Foreskin melanocyte (primary cell): ENCODE measurements at places on chromosomes 3 and 15.
A peak's percentile ranks its signal among the peaks of the same experiment; 100 is the strongest.

- no peak for DNase-seq
These were observed 121.3 kb upstream of the TBL1XR1 start for GRCh38 chr3:177318559-177318958.

- DNase-seq, result peak; percentile 36
These were observed at the start of the genes CLCN2 and POLR2H for GRCh38 chr3:184361532-184361931. TSS of gene CLCN2 (minus strand) at chr3:184361605. CDS start at chr3:184361479, 126 bp downstream. TSS of gene POLR2H (plus strand) at chr3:184361710. CDS start at chr3:184363493, 1,783 bp downstream.

DNA sequence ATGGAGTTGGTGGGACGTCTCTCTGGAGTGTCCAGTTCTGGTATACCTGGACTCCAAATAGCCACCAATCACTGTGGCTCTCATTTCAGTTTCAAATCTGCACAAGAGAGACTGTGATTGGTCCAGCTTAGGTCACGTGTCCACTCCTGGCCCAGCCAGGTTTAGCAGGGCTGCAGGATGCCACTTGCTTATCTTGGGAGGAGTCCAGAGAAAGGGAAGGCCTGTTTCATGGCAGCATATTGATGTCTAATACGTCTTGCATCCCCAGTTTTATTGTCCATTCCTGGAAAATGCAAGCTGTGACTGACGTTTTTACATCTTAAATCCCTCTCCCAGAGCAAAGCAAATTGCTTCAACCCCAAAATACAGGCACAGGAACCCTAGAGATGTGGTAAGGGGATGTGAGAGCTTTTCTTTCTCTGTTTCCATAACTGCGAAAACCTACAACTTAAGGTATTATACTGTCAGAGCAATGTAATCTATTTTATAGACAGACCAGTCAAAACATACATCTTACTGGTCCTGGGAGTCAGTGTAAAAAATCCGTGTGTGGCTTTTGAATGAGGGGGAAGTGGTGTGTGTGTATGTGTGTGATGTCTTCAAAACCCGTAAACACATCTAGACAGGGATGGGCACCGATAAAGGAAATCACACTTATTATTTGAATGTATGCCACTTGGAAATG lies 274.4 kb downstream of the TLE3 start:
- DNase-seq, result no peak

- DNase-seq, result peak; percentile 79
These were observed 3.9 kb upstream of the TLE3 start for GRCh38 chr15:70101459-70102113.

GRCh38 chr3:176687754-176688153 lies 509.5 kb downstream of the TBL1XR1 start:
- DNase-seq, result no peak
